ENCODE measurements at places on chromosomes 7 and 10.

DNA sequence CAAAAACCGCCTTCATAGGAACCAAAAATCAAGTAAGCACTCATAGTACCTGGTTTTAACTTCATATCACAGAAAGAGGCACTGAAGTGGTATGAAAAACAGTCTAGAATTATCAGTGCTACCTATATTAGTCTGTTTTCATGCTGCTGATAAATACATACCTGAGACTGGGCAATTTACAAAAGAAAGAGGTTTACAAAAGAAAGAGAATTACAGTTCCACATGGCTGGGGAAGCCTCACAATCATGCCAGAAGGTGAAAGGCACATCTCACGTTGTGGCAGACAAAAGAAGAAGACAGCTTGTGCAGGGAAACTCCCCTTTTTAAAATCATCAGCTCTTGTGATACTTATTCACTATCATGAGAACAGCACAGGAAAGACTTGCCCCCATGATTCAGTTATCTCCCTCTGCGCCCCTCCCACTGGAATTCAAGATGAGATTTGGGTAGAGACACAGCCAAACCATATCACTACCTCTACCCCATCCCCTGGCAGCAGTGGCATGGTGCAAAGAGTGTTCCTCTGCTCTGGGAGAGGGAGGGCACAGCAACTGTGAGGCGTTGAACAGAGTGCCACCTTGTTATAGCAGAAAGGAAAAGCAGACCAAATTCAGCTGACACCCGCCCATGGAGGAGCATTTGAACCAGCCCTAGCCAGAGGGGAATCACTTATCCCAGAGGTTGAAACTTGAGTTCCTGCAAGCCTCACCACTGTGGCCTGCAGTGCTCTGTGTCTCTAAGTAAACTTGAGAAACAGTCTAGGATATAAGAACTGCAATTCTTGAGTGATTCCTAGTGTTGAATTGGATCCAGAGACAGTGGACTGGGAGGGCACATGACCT lies 61.9 kb upstream of the PTPRZ1 start:
- no peak for DNase-seq

DNA sequence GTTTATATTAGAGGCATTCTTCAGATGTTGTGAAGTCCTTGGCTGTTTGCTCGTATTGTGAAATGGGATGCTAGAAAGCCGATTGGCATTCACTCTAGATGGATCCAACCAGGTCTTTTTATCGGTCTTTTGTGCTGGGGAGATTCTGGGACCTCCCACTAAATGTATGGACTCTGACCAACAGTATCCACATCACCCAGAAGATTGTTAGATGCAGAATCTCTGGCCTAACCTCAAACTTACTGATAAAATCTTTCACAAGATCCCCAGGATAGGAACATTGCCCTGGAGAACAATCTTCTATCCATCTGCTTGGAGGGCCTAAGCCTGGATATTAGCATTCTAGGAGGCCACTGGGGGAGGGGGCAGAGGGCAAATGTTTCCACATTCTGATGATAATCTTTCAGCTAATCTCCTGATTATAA lies 160.9 kb downstream of the PLXDC2 start:
- no peak for DNase-seq

DNA sequence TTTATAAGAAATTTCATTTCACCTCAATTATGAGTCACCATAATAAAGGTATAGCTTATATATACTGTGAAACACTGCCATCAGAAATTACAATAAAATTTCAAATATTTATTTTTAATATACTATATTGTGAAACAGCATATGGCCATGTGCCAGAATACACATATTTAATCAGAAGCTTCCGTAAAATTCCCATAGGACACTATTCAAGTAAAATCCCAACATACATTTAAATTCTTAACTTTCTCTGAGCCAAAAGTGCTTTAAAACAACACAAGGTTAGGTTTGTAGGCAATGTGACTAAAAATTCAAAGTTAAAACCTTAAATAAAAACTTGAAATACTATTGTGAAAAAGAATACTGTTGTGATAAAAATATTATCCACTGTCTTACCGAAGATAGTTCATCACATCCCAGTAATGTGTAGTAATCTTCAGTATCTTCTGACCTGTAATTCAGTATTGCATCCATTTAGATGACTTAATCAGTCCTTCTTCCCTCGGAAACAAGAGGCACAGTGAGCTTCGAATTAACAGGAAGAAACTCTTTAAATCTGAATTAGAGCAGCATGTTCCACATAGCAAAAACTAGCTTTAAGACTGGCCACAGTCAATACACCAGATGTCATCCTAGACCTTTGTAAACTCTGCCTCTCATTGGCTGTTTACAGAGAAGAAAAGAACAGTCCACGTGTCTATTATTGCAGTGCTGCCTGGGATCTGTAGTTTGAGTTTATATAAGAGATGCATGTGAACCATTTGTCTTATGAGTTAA lies at the start of gene DNAJC12:
Gene DNAJC12 (minus strand): TSS at position 648 of the 774 bp plus-strand sequence. CDS start 177 bp downstream, at position 471.
- peak; percentile 58 for DNase-seq

- DNase-seq, result no peak
Observed at GRCh38 chr10:97427571-97428179, 1.7 kb downstream of the PGAM1 start.

- DNase-seq, result no peak
Observed at GRCh38 chr10:76051007-76051936, 619.8 kb downstream of the LRMDA start.

DNA sequence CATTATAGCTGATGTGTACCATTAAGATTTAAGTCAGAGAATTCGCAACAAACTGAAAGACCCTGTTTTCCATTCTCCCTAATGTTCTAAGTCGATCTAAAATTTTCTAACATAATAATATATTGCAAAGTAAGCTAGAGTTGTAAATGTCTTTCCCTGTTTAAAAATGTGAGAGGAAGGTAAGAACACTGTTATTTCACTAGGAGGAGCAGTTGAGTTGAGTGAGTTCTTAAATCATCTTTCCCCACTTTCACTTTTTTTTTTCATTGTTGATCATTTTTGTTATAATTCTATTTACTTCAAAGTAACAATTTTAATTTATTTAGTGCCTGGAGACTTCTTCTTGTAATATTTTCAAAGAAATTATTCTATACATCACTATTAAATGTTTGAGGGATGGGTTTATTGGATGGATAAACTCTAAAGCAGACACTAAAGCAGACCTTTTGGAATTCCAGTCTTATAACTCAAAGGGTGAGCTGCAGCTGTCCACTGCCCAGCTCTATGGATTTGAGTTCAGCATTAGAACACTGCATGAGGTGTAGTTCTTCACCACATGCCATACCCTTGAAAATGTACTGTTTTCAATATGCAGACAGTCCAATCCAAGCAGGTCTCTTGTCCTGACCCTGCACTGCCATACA lies 181.3 kb upstream of the FZD1 start:
- peak; percentile 25 for DNase-seq

DNA sequence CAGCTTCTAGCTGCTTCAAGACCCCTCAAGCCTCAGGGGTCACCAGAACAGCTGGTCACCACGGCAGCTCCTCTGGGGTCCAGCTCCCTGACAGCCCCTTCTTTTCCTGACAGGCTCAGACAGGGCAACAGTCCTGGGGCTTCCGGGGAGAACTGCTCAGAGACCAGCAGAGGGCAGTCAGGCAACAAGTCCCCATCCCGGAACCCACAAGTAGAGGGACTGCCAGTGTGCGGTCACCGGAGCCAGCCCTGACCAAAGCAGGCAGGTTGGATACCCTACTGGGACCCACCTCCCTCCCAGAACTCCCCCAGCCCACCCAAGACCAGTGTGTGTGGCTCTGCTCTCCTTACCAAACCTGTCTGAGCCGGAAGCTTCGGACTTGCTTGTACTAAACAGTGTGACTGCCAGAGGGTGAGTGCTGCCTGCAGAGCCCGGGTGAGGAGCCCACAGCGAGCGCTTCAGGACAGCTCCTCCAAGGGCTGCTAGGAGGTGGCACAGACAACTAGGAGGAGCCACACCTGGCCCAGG lies 40.3 kb downstream of the YKT6 start:
- DNase-seq, result peak; percentile 54

DNA sequence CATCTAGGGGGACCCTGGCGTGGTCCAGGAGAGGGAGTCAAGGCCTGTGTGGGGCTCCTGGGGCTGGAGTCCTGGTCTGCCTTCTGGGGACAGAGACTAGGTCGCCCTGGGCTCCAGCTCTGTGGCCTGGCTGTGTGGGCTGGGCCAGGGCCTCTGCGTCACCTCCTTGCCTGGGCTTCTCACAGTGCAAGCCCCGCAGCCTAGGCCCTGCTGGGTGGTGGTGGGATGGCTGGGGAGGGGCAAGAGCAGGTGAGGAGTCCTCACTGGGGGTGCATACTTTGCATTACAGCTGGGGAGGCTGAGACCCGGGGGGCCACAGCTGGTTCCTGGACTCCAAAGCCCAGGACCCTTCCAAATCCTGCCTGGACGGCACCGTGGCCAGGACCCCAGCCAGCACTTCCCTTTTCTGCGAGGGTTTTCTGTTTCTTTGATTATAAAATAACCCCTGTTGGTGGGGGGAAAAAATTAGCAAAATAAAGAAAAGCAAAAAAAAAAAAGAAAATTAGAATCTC lies 23.5 kb downstream of the PWWP2B start:
- no peak for DNase-seq

DNA sequence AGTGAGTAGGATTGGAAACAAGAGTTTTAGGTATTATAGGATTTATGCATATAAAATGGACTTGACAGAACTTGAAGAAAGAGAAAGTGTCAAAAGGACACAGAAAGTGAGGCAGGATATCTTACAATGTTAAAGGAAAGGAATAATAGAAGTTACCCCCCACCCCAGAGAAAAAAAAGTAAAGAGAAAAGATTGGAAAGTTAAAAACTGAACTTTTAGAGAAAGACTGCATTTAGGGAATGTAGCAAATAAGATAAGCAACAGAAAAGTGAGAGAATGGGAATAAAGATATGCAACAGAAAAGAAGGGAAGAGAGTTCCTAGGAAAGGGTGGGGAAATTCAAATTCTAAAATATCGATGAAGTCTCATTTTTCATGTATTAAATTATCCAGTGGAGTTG lies 250.5 kb upstream of the KAT6B start:
- DNase-seq, result no peak

- no peak for DNase-seq
Observed at GRCh38 chr10:47305566-47305965, 5.6 kb downstream of the GDF10 start.

DNA sequence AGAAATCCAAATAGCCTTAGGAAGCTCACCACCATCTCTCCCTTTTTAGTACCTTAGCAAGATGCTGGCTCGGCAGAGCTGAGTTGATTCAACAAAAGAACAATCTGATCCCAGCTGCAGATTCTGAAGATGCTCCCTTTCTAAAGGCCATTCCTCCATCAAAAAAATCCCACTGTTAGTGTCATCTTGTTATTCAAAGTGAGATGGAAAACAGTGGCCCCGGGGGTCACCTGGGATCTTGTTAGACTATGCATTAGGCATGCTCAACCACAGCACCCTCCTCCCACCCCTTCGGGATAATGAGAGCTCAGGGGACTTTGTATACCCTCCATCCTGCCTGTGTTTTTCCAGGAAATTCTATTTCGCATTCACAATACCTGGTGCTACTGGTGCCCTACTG lies 2.4 kb downstream of the NCAPG2 start:
- DNase-seq, result no peak

DNA sequence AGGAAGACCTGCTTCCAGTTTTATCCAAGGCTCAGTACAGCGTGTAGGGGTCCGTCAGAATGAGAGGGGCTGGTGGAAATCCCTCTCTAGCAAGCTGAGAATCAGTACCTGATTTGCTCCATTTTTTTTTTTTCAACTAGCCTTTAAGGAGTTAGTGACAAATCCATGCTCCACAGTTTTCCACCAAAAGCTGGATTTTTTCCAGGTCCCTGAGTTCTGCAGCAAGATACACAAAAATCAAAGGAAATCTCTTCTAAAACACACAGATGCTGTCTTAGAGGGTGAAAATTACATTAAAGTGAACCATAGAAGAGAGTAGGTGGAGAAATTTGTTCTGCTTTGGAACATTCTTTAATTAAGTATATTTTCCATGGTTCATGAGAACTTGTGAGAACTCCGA lies 30.4 kb downstream of the MDFIC start:
- no peak for DNase-seq

Measured in NCI-H748 treated with DMSO at 0.1 percent for 48 hours (cell line).